Activated naive CD4-positive, alpha-beta T cell (primary cell): ENCODE measurements at places on chromosomes 16 and 17.

DNA sequence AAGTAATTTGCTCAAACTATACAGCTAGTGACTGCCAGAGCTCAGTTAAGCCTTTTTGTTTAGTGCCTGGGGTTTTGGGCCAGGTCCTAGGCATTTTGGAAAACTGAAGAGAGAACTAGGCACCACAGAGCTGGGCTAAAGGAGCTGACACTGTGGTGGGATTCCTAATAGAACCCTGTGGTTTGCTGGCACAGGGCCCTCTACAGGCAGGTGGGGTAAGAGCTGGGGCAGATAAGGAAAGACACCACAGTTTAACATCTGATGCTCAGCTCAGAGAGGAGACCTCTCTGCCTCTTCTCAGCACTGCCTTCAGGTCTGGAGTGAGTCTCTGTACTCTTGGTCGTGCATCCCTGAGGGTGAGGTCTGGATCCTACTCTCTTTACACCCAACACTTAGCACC lies 121.2 kb downstream of the SNX11 start:
- DNase-seq = no peak

- DNase-seq = no peak
These were observed 12.4 kb upstream of the MPHOSPH6 start for GRCh38 chr16:82182266-82183003.

DNA sequence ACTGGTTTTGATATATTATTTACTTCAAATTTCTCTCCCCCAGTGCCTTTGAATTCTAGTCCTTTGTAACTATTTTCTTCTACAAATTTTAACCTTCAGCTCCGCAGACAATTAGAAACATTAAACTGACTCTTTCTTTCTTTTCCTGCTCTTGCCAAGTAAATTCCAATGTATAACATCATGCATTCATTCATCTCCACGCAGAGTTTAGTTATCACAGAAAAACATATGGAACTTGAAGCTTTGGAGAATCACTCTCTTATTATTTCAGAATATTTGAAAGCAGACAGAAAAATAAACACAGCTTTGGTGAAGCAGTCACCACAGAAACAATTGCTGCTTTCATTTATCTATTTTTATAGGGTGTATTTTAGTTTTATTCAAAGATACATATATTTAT lies 778.7 kb upstream of the CDH8 start:
- no peak for DNase-seq

DNA sequence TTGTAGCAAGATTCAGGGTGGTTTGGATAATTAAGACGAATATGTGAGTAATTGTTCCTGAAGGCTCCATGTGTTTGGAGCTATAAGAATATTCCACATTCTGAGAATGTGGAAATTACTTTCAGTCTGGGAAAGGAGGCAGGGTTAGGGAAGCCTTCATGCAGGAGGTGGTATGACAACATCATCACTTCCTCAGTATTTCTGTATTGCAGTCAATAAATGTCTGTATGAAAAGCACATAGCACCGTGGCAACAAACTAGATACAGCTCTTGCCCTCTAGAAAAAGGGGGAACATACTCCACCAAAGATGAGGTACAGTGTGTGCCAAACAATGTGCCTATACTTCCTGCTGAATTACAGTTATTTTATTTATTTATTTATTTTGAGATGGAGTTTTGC lies 26.1 kb upstream of the DHRS7B start:
- DNase-seq = no peak

DNA sequence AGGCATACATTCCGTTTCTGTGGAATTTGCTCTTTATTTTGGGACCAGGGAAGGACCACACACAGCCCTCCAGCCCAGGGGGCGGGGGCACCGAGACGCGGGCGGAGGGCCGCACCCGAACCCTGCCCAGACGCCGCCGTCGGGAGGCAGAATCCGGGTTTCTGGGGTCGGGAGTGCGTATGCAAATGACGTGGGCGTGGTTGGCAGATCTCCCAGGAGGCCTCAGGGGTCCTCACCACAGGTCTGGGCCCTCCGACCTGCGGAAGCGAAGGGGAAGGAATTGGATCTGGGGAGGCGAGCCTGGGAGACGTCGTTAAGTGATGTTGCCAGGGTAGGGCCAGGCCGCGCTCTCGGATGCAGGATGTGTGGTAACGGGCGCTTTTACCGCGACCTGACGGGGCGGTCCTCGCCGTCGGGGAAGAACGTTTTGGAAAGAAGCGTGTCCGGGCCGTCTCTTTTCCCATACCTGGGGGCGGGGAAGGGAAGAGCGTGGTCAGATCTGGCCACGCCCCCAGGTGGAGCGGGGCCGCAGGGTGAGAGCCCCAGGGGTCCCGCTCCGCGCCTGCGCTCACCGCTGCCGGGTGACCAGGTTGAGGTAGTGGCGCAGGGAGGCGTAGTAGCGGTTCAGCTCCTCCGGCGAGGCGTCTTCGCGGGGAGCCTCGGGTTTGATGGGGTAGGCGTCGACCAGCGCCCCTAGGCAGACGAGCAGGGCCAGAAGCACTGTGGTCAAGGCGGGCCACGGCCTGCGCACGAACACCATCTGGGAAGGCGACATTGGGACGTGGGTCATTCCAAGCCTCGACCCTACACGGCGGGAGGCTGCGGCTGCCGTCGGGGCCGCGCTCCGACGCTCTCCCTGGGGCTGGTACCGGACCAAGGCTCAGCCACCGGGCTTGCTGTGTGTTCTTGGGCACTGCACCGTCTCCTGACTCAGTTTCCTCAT lies 745 bp downstream of the PYY start:
- no peak for DNase-seq

GRCh38 chr17:79864617-79865250 lies 25.5 kb upstream of the CBX4 start:
- DNase-seq = no peak
